ENCODE measurements at places on chromosomes 7 and 10.

- no peak for DNase-seq
Measured at GRCh38 chr10:101807158-101807557, 11.1 kb downstream of the OGA start.

DNA sequence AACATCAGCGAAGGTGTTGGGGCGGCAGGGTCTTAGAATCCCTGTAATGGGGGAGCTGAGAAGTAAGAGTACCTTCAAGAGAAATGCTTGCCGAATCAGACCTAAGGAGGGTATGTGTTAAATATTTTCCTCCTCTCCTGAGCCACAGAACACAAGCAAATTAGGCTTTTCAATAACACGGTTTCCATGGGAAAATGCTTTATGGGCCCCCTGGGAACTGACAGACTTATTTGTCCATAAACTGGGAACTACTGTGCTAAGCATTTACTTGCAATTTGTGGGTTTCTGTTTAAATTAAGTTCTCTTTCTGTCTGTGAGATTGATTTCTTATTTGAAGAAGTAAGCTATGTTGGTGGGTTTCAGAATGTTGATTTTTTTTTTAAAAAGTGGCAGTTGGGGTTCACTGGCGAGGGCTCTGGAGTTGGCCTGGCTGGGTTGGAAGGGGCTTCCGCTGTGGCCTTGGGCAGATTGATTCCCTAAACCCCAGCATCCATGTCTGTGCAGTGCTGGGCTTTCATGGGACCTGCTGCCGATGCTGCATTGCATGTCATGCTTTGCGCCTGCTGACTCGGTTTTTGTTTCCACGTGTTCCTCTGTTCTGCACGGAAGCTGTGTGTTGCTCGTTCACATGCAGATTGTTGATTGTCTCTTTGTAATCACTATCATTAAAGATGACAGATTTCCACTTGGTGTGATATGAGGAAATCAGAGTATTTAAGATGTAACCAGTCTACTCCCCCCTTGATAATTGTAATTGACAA is 7.2 kb downstream of the RBM17 start:
- DNase-seq: no peak

GRCh38 chr10:121414366-121415062 is 183.7 kb downstream of the FGFR2 start:
- no peak for DNase-seq

- DNase-seq: no peak
Measured at GRCh38 chr10:1255118-1255517, 198.9 kb downstream of the WDR37 start.

DNA sequence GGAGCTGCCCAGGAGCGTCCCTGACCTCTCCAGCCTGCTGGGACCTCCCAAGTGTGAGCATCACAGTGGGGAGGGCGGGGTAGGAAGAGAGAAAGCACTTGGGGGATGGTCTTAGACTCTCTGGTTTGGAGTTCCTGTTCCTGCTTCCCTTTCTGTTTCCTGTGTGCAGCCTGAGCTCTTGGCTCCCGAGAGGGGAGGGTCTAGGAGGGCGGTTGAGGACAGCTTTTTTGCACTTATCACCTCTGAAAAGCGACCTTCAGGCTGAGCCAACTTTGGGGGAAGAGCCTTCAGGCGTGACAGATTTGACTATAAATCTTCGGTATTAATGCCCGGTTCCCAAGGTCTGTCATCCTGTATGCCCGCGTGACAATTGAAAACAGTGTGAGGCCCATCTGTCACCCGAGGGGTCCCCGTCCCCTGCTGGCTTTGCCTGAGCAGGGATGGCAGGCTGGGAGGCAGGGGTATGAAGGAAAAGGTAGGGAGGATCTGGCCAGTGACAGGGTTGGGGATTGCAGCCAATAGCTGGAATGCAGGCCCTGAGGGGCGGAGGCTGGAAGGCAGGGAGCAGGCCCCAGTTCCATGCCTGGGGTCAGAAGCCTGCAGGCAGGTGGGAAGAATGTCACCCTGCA is 78.6 kb downstream of the CDH23 start:
- DNase-seq: no peak

DNA sequence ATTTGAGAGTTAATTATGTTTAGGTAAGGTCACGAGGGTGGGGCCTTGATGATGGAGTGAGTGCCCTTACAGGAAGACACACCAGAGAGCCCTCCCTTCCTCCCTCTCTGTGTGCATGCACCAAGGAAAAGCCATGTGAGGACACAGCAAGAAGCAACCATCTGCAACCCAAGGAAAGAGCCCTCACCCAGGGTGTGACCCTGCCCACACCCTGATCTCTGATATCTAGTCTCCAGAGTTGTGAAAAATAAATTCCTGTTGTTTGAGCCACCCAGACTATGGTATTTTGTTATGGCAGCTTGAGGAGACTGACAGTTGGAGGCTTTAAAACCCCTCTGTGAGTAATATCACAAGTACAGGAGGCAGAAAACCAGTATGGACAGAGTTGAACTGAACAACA is 15.0 kb upstream of the MCM10 start:
- DNase-seq: no peak

GRCh38 chr10:6146013-6146785 is 56.5 kb upstream of the PFKFB3 start:
- no peak for DNase-seq

DNA sequence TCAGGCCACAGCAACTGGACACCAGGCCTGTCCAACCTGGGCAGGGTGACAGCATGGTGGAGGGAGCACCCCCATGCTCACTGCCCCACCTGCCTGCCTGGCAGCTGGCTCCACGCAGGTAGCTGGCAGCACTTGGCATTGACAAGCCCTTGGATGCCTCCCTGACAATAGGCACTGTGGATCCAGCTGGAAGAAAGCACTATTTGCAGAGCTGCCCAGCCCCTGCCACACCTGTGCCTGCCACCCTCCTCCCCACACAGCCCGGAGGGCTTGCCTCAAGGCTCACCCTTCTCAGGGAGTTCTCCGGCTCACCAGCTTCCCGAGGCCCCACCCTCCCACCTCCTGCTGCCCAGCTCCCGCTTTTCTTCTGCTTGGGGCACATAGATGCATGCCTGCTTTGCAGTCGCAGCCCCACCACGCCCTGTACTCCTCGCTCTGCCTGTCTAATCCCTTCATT is 160.1 kb downstream of the NEURL1 start:
- no peak for DNase-seq

DNA sequence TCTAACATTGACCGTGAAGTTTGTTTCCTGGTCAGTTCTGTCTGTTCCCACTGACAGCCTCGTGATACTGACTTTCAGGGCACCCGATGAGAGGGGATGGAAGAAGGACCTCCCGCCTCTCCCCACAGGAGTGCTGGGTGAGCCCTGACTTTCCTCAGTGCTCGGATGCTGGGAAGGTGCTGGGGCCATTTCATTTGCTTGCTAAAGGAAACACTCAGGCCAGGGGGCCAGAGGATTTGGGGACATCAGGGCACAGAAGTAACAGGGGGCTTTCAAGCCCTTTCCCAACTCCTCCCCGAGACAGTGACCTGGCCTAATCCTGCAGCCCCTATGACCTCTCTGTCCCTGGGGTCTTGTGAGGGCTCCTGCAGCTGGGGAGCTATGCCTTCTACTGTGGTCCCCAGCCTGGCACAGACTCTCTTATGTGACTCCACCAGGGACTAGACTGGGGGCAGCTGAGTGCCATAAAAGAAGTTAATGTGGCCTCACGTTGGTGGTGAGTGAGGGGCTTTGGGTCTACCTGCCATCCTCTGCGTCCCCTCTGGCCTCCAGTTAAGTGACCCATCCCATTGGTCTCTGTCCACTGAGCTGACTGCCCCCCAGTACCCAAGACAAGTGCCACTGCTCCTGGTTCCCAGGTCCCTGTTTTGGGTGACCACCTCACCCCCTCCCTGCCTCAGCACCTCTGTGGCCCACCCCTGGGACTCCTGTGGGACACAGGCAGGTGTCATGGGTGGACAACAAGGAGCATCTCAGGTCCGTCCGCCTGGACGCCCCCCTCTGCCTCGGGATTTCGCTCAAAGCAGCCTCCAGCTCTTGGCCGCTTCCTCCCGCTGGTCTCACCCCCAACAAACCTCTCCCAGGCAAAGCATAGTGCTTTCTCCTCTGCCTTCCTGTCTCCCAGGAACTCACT is 33.4 kb upstream of the HSPA12A start:
- DNase-seq: no peak

- no peak for DNase-seq
Measured at GRCh38 chr7:45456747-45457524, 117.2 kb upstream of the ADCY1 start.

- DNase-seq: no peak
Measured at GRCh38 chr7:29113384-29114102, 32.8 kb downstream of the CPVL start.

- DNase-seq: no peak
Measured at GRCh38 chr7:134246761-134247160, 70.0 kb downstream of the SLC35B4 start.

GRCh38 chr7:154915600-154915999 is 87.3 kb downstream of the PAXIP1 start:
- no peak for DNase-seq

- DNase-seq: no peak
Measured at GRCh38 chr10:37667736-37668135, 189.7 kb downstream of the ZNF248 start.

GRCh38 chr10:34547291-34547690 is 267.8 kb downstream of the PARD3 start:
- no peak for DNase-seq

DNA sequence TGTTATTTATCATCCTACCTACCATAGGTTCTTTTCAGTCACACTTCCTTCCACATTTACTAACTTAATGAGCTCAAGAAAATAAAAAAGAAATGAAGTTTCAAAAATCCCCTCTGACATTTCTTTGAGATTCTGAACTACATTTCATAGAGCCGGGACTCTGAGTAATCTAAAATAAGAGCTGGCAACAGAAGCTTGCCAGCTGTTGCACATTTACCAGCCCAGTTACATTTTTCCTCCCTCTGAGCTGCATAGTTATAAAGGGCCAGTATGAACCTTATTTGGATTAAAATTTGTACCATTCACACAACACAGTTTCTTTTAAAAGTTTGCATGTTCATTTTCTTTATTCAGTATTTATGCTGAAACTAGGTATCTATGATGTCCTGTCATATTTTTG is 119.5 kb upstream of the CAV2 start:
- DNase-seq: no peak

GRCh38 chr7:29247963-29248236 is 53.3 kb downstream of the CHN2 start:
- no peak for DNase-seq

DNA sequence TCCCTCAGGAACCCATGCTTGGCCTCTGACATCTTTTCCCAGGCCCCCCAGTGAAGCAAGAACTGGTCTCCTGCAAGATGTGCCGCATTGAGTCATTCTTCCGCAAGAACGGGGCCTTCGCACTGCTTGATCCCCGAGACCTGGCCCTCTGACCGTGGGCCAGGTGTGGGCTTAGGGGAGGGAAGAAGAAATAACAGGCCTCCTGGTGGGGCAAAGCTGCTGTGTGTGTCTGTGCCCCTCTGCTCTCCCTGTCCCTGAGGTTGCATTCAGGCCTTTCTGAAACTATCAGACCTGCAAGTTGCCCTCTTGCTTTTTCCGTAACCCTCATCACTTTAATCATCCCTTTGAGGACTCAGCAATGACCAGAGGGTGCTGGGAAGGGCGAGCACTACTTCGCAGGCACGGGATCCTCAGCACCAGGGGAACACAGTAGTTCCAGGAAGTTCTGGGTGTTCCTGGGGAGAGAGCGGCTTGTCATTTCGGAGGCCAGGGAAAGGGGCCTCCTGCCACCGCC is 6.0 kb downstream of the ATP6V1F start:
- DNase-seq: no peak

GRCh38 chr7:8060241-8060640 is 91.6 kb downstream of the GLCCI1 start:
- no peak for DNase-seq

- DNase-seq: no peak
Measured at GRCh38 chr7:158858592-158859503, 2.5 kb downstream of the DYNC2I1 start.

- DNase-seq: no peak
Measured at GRCh38 chr7:151376218-151376902, 33.5 kb downstream of the WDR86 start.

GRCh38 chr7:74396993-74397392 is 56.7 kb upstream of the GTF2IRD1 start:
- DNase-seq: no peak

DNA sequence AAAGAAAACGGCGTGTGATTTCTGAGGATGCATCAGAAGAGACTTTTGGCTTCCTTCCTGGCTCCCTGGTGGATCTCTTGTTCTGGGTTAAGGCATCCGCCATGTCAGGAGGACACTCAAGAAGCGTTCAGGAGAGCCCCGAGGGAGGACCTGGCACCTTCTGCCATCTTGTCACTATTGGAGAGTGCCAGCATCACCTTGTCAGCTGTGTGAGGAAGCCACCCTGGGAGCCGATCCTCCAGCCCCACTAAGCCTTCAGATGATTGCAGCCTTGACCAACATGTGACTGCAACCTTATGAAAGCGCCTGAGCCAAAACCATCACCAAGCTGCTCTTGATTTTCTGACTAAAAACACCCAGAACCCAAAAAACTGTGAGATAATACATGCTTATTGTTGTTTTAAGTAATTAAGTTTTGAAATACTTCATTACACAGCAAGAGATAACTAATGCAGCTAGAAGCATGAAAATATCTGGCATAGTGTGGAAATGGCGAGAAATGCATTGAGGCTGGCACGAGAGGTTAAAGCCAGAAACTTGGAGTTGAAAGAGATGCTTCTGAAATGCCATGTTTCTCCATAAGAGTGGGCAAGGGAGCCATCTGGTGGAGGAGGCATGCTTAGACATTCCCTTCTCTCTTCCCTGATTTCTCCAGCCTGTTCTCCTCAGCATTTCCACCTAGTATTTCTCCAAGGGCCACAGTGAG is 5.4 kb upstream of the ZFYVE27 start:
- no peak for DNase-seq

GRCh38 chr10:12980713-12981306 is 20.7 kb downstream of the CCDC3 start:
- no peak for DNase-seq

DNA sequence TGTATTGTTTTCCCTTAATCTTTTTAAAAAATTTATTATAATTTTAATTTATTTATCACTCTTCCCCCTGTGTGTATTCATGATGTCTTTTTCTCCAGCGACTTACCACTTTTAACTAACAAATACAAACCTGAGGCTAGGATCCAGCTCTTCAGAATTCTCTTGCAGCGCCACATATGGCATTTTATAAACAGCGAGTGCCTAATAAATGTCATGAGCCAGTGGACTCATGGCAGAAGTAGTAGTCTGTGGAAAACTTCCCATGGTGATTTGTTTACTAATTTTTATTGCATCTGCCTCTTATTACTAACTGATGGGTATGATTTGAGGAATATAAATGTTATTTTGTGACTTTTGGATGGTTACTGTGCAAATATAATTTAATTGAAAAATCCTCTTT is 102.9 kb downstream of the EXOC4 start:
- DNase-seq: no peak

GRCh38 chr10:72762042-72762441 is 70.1 kb downstream of the MCU start:
- no peak for DNase-seq

GRCh38 chr7:31767686-31768358 is 80.8 kb downstream of the PPP1R17 start:
- no peak for DNase-seq

DNA sequence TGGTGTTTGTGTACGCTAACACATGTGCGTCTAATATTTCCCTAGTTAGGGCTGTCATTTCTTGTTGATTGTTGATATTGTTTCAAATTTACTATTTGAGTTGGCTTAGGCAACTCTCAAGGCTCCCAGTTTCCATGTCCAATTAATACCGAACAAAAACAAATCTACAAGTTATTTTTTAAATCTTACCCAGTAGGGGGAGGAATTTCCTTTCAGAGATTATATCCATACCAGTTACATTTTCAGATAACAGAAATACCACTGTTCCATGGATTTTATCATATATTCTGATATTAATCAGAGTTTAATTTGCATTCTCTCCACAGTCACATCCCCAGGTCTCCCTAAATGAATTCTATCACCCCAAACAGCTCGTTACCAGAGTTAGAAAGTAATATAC is 7.2 kb upstream of the AKR1B10 start:
- no peak for DNase-seq

Data from forelimb muscle (tissue), 1 donor.